Cardiac fibroblast (primary cell): ENCODE measurements at places on chromosomes 7 and 10.
A peak's percentile ranks its signal among the peaks of the same experiment; 100 is the strongest.

- DNase-seq, result no peak
Observed at GRCh38 chr10:119132521-119133345, 28.8 kb downstream of the DENND10 start.

DNA sequence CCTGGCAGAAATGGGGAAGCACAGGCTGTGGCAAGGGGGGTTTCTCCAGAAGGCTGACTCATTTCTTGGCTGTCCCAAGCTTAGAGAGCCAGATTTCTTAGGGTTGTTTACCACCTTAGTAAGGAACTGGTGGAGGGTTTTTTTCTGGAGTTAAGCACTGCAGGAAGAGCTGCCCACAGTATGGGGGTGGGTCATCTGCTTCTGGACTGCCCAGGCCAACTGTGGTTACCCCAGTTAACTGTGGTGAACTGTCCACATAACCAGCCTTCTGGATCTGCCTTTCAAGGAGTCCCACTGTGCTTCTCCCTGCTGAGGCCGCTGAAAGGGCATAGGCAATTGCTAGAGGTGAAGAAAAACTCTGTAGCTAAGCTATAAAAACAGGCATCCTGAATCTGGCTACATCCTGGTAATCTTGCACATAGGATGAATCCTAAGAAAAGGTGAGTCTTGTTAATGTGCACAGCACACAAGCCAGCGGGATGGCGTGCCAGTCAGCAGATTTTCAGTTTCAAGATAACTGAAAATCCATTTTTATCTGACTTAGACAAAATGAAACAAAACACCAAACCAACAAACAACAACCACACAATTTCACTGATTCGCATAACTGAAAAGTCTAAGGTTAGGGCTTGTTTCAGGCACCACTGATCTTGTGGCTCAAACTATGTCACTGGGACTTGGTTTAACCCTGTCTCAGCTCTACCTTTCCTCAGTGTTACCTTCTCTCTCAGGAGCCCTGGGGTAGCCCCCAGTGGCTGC, 21.6 kb upstream of the TSPAN33 start:
- peak; percentile 16 for DNase-seq

DNA sequence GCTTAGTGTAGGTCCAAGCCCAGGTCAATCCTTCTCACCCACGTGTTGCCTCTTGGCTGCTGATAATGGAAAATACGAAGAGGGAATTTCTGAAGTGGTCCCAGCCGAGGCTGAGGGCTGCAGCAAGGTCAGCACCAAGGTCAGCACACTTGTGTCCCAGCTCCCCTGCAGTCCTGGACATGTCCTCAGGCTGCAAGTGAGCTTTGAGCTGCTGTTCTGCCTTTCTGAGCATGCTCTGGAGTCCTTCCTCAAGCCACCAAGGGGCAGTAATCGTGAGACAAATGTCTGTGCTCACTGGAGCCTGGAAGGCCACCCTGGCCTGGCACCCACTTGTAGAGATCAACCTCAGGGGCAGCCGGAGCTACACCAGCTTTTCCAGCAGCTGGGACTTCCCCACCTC, 28.3 kb downstream of the DRGX start:
- no peak for DNase-seq

GRCh38 chr10:87559392-87559791, 54.7 kb downstream of the MINPP1 start:
- no peak for DNase-seq

DNA sequence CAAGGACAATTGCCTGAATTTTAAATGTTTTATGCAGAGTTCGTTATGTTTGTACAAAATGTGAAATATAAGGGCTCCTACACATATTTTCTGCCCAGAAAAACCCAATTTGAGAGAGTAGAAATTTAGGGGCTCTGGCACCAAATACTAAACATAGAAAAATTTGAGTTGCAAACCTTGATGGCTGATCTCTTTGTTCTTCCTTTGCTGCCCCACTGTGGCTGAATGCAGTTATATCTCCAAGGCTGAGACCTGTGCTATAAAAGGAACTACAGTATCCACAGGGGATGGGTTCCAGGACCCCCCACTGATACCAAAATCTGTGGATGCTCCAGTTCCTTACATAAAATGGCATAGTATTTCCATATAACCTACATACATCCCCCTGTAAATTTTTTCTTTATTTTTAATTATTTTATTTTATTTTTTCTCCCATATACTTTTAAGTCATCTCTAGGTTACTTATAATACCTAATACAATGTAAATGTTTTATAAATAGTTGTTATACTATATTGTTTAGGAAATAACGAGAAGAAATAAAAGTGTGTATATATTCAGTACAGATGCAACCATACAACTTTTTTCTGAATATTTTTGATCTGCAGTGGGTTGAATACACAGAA, 22.5 kb downstream of the CFAP43 start:
- DNase-seq, result peak; percentile 65

DNA sequence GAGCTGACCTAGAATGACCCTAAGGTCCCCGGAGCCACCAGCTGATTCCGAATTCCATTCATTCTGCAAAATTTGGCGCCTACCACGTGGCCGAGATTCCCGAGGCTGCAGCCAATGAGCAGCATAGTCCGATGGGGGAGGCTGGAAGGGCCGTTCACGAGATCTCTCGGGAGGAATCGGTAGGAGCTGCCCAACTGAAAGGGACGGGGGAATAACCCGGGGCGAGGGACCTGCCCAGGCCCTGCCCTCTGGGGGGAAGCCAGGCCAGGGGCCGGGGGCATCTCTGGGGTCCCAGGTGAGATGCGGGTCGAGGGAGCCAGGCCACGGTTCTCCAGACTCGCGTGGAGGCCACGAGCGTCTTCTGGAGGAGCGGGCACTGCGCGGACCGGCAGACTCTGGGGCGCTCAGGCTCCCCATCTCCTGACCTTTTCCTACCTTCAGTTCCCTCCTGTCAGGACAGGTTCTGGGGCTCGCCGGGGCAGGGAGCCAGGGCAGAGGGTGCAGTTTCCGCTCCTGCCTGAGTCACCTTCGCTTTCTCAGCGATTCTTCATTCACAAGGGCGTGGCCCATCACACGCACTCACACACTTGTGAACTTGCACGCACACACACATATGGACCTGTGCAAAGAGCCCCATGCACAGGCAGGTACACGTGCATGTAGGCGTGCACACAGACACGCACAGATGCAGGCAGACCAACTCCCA, 173.4 kb downstream of the RNF216 start:
- no peak for DNase-seq
